ENCODE measurements at places on chromosomes 5 and 9.

DNA sequence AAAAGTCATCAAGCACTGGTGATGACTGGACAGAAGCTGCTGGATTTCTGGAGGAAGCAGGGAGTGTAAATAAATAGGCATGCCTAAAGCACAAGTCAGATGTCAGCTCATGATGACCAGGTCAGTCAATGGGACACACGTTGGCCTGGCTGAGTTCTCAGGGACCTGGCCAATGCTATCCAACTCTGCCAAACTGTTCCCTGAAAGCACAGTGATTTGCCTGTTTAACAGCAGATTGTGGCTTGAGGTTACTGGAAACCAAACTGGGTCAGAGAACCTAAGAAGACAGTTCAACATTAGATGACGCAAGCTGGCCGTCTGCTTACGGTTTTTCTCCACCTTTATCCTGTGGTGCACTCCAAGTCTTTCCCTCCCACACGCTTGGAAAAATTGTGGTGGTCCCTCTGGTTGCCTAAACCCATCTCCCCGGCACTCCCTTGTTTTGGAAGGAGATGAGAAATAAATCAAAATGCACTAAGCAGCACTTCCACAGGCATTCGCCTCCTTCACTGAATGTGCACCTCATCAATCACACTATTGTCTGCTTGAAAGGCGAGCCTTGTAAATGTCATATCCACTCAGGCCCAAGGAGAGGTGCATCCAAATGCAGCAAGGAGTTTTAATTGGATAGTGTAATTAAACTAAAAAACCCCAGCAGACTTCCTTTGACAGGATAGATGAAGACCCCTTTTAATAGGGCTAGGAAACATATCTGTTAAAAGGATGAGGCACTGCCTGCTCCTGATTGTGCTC is 199.4 kb downstream of the GAPVD1 start:
- no peak overlapping the region for H3K4me3 ChIP-seq
- peaks cover 21% of the 10 kb centered on the region for H3K36me3 ChIP-seq
- no peaks in the 10 kb centered on the region for H3K4me1 ChIP-seq
- H3K27ac ChIP-seq: no peak overlapping the region
- no peak for DNase-seq

DNA sequence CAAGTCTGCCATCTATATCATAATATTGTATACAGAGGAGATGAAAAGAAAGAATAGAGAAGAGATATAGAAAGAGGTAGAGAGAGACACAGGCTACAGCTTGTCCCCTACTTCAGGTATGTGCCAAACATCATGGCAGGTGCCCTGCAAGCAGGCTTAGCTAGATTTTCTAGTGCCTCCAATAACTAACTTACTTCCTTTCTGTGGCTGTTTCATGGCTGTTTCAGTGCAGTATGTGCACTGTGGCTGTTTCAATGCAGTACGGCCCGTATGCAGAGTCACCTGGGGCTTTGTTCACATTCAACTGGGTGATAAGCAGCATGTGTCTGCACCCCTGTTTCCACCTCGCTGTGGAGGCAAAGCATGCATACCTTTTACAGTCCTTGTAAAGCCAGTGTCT is 327.2 kb downstream of the NTRK2 start:
- no peaks in the 10 kb centered on the region for H3K27me3 ChIP-seq
- H3K27ac ChIP-seq: no peak overlapping the region
- no peaks in the 10 kb centered on the region for H3K36me3 ChIP-seq
- no peaks in the 10 kb centered on the region for H3K4me1 ChIP-seq

DNA sequence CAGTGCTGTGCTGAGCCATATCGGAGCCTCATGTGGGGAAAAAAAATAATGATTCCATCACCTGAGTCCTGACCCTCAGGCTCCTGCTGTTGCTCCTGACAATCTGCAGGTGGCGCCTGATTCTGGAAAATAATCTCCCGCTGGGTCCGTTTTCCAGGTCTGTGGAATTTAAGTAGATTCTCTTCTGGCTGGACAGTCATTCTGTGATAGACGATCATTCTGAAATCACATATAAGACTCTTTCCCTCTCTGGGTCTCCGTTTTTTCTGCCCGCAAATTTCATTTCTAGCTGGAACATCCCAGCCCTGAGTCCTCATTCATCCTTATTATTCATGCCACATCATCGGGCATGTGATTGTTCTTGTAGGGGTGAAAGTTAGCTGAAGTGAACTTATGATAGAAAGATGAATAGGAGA is 22.1 kb upstream of the STXBP1 start:
- peaks cover 7% of the 10 kb centered on the region for H3K4me1 ChIP-seq
- H3K27me3 ChIP-seq: peaks cover 15% of the 10 kb centered on the region
- H3K27ac ChIP-seq: no peak overlapping the region
- no peak overlapping the region for H3K4me3 ChIP-seq

GRCh38 chr5:58185801-58186200 is 274.1 kb downstream of the PLK2 start:
- H3K27ac ChIP-seq: no peak overlapping the region
- no peaks in the 10 kb centered on the region for H3K4me1 ChIP-seq
- no peak overlapping the region for H3K4me3 ChIP-seq
- peaks cover 2% of the 10 kb centered on the region for H3K27me3 ChIP-seq

DNA sequence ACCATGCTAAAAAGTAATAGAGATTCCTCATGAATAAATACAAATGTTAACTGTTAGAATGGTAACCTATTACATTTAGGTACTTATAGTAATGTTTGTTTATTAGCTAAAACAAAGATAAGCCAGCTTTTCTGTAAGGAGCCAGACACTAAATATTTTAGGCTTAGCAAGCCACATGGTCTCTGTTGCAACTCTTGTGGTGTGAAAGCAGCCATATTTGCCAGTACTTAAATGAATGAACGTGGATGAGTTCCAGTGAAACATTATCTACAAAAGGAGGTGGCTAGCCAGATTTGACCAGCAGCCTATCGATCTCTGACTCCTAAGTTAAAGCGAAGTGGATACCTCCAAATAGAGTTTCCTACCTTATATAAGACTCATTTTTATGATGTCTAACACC is 331.6 kb downstream of the CDH12 start:
- H3K36me3 ChIP-seq: no peaks in the 10 kb centered on the region
- H3K4me3 ChIP-seq: no peak overlapping the region
- H3K27ac ChIP-seq: no peak overlapping the region
- no peaks in the 10 kb centered on the region for H3K27me3 ChIP-seq

DNA sequence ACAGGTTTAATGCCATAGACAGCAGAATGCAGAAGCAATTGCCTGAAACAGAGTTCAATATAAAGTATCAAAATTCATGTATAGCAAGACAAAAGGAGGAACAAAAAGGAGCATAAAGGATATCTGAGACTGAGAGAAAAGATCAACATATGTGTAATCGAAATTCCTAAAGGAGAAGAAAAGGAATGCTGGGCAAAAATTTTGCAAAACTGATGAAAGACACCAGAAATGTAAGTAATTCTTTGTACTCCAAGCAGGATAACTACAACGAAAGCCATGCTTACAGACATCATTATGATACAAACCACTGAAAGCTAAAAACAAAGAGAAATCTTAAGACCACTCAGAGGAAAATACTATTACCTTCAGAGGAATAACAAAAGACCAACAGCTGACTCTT is 72.8 kb upstream of the MTAP start:
- H3K4me1 ChIP-seq: no peaks in the 10 kb centered on the region
- H3K27me3 ChIP-seq: peaks cover 12% of the 10 kb centered on the region
- no peak overlapping the region for H3K4me3 ChIP-seq
- no peaks in the 10 kb centered on the region for H3K36me3 ChIP-seq
- no peak overlapping the region for H3K27ac ChIP-seq
- no peak for DNase-seq

GRCh38 chr5:76610196-76610595 is 13.0 kb downstream of the F2RL2 start:
- H3K27me3 ChIP-seq: no peaks in the 10 kb centered on the region
- H3K36me3 ChIP-seq: peaks cover 29% of the 10 kb centered on the region
- H3K4me1 ChIP-seq: peaks cover 6% of the 10 kb centered on the region
- no peak overlapping the region for H3K27ac ChIP-seq

DNA sequence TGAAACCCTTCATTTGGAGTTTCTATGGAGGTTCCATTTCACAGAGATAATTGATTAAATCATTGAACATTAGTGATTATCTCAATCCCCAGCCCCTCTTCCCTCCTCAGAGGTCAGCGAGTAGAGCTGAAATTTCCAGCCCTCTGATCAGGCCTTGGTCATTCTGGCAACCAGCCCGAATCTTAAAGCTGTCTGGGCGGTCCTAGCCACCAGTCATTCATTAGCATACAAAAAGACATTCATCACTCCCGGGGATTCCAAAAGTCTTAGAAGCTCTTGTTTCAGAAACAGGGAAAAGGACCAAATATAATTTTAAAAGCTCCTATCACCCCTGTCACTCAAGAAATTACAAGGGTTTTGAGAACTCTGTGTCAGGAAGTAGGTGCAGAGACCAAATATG is 41.3 kb downstream of the ZNF474 start:
- H3K27me3 ChIP-seq: no peaks in the 10 kb centered on the region
- H3K4me1 ChIP-seq: no peaks in the 10 kb centered on the region
- H3K27ac ChIP-seq: no peak overlapping the region
- H3K36me3 ChIP-seq: no peaks in the 10 kb centered on the region

DNA sequence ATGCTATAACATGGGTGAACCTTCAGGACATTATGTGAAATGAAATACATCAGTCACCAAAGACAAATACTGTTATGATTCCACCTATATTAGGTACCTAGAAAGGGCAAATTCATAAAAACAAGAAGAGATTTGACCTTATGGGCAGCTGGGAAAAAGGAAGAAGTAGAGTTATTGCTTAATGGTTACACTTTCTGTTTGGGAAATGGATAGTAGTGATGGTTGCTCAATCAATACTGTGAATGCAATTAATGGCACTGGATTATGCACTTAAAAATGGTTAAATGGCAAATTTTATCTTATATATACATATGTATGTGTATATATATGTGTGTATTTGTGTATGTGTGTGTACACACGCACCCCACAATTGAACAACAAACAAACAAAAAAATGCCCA is 15.2 kb downstream of the FKBP15 start:
- no peaks in the 10 kb centered on the region for H3K4me1 ChIP-seq
- H3K27ac ChIP-seq: no peak overlapping the region
- H3K27me3 ChIP-seq: no peaks in the 10 kb centered on the region
- DNase-seq: no peak
- no peak overlapping the region for H3K4me3 ChIP-seq

DNA sequence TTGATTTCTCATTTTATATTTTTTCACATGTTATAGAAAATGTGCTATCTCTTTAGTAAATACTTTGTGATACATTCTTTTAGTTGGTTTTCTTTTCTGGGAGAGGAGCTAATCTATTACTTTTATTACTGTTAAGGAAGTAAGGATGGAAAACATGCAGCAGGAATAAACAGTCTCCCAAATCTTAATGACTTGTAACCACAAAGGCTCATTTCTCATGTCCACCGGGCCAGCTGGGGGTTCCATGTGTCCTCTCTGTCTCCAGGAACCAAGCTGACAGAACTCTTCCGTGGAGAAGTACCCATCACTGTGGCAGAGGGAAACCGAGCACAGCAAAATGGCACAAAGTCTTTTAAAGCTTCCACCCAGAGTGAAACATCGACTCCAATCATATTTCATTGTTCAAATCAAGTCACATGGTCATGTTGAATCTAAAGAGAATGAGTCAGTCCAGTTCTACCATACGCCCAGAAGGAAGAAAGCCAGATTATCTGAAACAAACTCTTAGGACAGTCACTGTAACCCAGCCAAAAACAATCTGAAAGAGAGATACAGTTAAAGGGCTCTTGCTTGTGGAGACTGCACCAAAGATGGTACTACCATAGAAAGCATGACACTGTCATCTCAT is 97.1 kb upstream of the CDH6 start:
- H3K27ac ChIP-seq: no peak overlapping the region
- no peak for DNase-seq
- no peak overlapping the region for H3K4me3 ChIP-seq
- no peaks in the 10 kb centered on the region for H3K27me3 ChIP-seq
- H3K4me1 ChIP-seq: no peaks in the 10 kb centered on the region
- no peaks in the 10 kb centered on the region for H3K36me3 ChIP-seq

DNA sequence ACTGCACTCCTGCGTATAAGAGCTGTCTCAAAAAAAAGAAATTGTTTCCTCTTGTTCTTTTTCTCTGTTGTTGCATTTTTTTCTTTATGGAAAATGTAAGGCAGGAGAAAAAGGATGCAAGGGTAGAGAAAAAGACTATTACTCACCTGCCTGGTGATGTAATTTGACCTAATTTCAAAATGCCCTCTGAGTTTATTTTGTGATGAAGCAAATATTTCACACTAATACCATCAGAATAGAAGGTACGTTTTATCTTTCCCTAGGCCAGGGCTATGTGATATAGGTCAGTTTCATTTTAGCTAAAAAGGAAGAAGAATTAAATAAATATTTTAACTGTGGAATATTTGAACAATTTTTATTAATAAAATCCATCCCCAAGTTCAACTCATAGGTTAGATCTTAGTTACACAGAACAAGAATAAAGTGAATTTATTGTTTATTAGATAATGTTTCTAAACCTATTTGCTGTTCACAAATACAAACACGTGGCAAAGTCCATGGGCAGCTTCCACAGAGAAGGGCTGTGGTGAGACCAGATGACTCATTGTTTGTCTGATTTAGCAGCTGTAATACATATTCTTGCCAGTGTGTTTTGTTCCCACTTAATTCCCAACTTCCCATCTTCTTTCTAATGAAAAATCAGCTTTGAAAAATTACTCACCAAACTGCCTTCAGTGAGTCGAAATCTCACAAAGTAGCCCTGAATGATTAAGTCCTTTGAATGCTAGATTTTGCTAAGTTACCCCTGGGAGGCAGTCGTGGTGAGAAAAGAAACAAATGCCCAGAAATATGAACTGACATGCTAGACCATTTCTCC is 52.8 kb upstream of the CCDC112 start:
- DNase-seq: no peak
- H3K27me3 ChIP-seq: peaks cover 28% of the 10 kb centered on the region
- no peaks in the 10 kb centered on the region for H3K36me3 ChIP-seq
- H3K4me1 ChIP-seq: no peaks in the 10 kb centered on the region

- no peak for DNase-seq
- no peaks in the 10 kb centered on the region for H3K4me1 ChIP-seq
- no peak overlapping the region for H3K27ac ChIP-seq
- no peaks in the 10 kb centered on the region for H3K36me3 ChIP-seq
- peaks cover 3% of the 10 kb centered on the region for H3K27me3 ChIP-seq
- no peak overlapping the region for H3K4me3 ChIP-seq
Measured at GRCh38 chr9:124105266-124105665, 93.7 kb downstream of the LHX2 start.
